ENCODE measurements at places on chromosomes 4 and X.

- DNase-seq, result no peak
Observed at GRCh38 chr4:86358257-86358656, 1.6 kb downstream of the MAPK10 start.

DNA sequence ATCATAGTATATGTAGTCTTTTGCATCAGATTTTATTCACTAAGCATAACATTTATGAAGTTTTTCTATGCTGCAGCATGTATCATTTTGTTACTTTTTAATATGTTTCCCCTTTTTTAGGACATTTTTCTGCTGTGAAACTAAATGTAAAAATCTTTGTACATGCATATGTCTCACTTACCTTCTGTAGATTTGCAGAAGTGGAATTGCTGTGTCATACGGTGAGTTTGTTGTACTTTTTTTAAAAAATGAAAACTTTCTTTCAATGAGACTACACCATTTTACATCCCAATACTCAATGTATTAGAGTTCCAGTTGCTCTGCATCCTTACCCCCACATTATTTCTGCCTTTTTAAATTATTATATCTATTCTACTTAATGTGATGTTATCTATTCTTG lies 868.9 kb downstream of the PDHA2 start:
- no peak for DNase-seq

GRCh38 chrX:53249408-53250042 lies 24.5 kb upstream of the KDM5C start:
- no peak for DNase-seq

DNA sequence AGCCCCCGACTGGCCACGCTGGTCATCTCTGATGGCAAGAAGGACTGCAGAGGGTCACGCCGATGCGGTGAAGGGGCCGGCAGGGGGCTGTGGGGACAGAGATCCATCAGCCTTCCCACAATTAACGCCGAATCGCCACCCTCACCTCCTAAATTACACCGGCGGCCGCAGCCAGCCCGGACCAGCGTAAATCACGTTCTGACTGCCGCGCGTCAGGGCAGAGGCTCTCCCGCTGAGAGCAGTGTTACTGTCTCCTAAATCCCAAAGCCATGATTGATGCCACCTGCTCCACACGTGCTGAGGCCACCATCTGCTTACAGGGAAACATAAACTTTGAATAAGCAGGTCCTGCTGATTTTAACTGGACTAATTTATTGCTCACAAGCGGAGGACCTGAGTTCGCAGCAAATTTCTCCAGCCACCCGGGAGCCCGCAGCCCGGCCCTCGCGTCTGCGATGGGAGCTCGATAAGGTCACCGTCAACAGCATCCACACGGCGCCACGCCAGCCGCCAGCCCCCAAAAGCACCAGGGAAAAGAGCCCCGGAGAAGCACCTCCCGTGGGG lies 127.3 kb upstream of the NKX1-1 start:
- DNase-seq, result no peak

DNA sequence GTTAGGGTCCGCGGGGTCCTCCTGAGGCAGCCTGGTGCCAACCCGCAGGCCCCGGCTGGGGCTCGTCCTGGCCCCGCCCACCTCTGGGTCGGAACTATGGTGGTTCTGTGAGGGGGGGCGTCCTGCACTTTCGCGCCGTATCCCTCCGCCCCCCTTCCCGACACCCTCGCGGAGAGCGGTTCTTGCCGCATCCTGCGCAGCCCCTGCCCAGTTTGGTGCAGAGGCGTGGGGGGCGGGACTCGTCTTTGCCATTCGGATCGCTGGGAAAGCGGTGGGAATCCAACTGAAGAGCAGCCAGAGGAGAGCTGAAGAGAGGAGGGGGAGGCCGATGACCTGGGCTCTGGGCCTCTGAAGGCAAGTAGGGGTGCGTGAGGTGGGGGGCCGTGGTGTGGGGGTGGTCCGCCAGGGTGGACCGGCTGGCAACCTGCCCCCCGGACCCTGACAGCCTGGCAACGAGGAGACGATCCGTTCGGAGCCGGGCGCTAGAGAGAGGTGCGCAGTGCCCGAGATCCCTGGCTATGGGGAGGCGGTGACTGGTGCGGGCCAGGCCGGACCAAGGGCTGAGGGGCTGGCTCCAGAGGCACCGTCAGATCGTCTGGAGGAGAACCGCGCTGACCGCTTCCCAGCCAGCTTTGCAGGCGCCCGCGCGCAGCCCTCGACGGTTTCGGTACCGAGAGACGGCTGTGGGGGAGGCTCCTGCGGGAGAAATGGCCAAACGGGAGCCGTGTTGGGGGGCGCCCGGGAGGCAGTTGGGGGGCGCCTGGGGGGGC lies at the start of gene GPRASP1:
Gene GPRASP1 (plus strand): TSS at position 242 of the 770 bp plus-strand sequence. CDS start 2,431 bp downstream, outside the sequence.
- no peak for DNase-seq
